Activated naive CD8-positive, alpha-beta T cell treated with anti-CD3 and anti-CD28 coated beads, Interleukin-2, amount 50 U/mL, for 24 hours (primary cell): ENCODE measurements at places on chromosomes 13 and 19.

GRCh38 chr19:7868671-7869452, 5.3 kb downstream of the PRR36 start:
- DNase-seq, result peak; percentile 84

DNA sequence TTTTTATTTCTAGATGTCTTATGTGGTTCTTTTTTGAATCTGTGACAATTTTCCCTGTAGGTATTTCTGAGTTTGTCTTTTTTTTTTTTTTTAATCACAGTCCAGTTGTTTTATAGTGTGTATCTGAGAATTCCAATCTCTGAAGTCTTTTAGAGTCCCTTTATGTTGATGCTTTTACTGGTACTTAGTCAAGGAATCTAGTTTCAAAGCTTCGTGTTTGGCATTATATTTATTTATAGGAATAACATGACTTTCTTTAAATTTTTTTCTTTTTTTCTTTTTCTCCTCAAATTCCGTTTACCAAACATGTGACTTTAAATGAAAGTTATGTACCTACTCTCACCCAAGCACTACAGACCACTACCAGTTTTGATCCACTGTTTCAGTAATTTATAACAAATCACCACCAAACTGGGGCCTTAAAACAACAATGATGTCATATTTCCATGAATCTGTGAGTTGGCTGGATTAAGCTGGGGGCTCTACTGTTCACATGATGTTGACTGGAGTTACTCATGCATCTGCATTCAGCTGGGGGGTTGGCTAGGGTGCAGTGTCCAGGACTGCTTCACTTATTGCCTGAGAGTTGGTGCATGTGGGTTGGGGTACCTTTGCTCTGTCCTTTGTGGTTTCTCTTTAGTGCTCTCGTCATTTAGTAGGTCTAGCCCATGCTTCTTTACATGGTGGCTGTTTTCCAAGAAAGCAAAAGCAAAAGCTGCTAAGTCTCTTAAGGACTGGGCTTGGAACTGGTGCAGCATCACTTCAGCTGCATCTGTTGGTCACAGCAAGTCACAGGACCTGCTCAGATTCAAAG, 22.3 kb downstream of the KCTD4 start:
- DNase-seq, result peak; percentile 12

DNA sequence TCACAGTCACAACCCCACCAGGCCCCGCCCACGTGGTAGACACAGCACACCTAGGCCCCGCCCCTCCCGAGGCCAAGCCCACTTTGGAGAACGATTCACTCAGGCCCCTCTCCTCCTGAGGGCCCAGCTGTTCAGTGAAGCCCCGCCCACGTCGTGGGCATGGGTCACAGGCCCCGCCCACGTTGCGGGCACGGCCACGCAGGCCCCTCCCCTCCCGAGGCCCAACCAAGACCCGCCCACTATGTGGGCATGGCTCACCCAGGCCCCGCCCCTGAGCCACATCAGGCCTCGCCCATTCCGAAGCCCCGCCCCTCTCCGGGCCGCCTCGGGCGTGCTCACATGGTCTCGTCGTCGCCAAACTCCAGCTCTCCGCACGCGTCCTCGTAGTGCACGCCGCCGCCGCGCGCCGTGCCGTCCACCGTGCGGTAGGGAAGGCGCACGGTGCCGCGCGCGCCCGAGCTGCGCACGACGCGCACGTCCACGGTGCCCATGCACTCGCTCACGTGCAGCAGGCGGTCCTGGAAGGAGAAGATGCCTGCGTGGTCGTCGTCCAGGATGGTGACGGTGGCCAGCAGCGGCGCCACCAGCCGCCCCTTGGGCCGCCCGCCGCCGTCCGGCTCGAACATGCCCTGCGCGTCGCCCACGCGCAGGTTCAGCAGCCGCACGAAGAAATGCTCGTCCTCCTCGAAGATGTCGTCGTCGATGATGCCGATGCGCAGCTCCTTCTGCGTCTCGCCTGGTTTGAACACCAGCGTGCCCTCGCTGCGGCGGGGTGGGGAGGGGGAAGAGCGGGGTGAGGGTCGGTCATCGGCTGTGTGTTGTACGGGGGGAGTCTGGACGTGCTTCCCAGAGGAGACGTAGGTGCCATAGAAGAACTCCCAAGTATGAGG, 24.0 kb downstream of the SLC8A2 start:
- DNase-seq, result peak; percentile 74

- DNase-seq, result no peak
Measured at GRCh38 chr13:113413178-113413897, 40.0 kb downstream of the ADPRHL1 start.

- no peak for DNase-seq
Measured at GRCh38 chr13:83601539-83601938, 280.7 kb downstream of the SLITRK1 start.

- no peak for DNase-seq
Measured at GRCh38 chr19:15587663-15588062, 27.4 kb upstream of the CYP4F8 start.

DNA sequence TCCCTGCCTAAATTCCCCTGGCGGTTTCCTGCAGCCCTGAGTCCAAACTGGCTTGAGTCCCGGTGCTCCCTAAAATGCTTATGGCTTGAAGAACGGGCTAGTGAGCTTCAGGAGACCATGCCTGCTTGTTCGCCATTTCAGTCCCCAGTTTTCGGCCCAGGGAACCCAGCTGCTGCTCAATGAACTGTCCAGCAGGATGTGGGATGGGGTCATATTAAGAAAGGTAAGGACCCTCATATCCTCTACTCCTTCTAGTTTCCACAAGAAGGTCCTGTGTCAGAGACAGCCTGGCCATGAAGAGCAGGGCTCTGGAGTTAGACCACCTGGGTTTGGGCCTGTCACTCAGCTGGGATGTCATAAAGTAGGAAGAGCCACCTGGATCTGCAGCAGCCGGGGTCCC, 17.0 kb upstream of the SPC24 start:
- DNase-seq, result no peak

DNA sequence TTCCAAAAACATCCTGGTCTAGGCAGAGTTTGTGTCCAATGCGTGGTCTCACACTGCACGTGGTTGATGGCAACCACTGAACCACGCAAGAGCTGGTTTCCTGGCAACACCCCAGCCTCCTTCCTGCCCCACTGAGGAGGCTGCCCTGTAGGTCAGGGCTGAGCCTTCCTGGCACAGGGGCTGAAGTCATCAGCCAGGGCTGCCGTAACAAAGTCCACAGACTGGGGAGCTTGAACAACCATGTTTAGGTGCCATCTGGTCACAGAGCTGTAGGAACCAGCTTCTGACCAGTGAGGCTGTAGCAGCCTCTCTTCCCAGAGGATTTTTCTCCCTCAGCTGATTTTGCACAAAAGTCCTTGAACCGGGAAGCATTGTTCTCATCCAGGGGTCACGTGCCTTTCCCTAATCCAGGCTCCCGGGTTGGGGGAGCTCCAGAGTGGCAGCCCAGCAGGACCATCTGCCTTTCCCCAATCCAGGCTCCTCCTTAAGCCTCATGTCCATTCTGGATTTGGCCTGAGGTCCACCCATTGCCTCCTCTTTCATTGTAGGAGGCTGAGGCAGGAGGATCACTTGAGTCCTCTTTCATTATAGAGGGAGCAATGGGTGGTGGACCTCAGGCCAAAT, 53.9 kb downstream of the CHST8 start:
- no peak for DNase-seq

DNA sequence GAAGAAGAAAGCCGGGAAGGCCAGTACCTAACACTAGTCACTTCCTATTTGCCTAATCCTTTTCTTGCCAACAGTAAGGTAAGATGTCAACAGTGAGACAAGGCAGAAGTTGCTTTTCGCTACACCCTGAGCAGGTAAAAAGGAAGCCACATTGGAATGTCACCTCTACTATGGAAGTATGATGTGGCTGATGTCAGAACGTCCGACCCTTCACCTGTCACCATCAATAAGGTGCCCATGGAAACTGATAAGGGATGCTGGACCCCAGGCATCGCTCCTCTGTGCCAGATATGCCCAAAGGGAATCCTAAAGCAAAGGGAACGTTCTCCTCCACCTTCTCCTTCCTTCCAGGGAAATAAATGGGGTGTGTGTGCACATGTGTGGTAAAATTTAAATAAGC, 34.3 kb downstream of the COL4A1 start:
- no peak for DNase-seq

DNA sequence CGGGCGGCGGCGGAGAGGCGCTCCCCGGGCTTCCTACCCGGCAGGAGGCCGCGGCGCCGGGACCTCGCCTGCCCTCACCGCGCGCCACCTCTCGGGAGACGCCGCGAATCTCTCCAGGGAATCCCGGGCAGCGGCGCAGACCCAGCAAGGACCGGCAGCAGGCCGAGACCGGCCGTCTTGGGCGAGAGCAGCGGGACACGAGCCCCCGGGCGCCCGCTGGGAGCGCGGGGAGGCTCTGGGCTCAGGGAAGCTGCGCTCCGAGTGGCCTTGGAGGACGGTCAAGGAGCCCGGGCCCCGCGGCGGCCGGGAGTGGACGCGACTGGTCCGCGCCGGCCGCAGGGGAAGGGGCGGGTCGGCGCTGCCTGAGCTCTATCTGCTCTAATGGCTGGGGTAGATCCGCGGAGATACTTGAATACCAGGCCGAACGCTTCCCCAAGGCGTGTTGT, 14.7 kb downstream of the CDX2 start:
- DNase-seq, result no peak

DNA sequence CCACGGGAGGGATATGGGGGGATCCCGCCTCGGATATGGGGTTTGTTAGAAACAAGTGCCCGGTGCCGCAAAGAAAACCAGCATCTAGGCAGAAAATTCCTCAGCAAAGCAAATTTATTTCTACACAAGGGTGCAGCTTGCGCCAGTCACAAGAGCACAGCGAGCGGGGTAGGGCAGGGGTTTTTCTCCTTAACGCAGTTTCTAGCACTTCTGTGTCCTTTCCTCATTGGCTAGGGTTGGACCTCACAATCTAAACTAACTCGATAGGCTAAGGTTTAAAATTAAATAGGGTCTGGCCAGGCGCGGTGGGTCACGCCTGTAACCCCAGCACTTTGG, 595 bp downstream of the ZNF440 start:
- no peak for DNase-seq

- peak; percentile 38 for DNase-seq
Measured at GRCh38 chr13:40562975-40563349, 103.5 kb downstream of the FOXO1 start.

GRCh38 chr19:58569191-58569942, 3.8 kb downstream of the MZF1 start:
- DNase-seq, result no peak

DNA sequence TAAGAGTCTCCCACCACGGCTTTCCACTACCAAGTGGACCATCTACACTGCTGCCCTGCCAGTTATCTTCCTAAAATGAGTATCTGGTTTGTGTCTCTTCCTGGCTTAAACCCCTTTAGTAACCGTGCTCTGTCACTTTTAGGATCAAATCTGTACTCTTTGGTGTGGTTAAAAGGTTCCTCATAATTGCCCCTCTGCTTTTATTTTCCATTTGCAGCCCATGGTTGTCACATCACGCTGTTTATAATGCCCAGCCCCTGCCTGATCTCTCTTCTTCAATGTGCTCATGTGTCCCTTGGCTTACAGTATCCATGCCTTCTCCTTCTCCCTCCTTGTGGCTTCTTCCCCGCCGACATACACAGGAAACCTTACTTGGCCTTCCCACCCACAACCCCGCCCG, 100.1 kb downstream of the DGKH start:
- no peak for DNase-seq
